ENCODE measurements at places on chromosomes 11 and 22.

GRCh38 chr11:2269601-2270321 is 627 bp downstream of the ASCL2 start:
- peak; percentile 50 for DNase-seq

DNA sequence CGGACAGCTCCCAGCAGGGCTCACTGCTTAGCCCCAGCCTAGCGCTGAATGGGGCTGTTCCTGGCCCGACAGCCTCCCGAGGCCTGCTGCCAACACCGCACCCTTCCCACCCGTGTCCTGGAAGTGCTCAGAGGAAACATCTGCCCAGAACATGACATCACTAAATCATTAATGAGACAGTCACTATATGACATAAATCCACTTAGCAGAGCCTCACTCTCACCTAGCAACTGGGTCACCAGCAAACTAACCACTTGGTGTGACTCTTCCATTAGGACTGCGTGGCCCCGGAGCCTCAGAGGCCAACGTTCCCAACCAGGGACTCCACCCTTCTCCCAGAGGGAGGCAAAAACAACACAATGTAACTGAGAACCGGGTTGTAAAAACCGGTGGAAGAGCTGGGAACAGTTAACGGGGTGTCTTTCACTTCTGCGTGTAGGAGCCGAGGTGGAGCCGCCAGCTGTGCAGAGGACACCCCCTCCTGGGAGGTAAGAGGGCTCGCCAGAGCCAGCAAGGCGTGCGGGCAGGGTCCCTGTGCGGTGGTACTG is 21.4 kb upstream of the PACSIN2 start:
- peak; percentile 83 for DNase-seq

GRCh38 chr22:19149991-19150390 is at the start of gene GSC2:
GSC2 (minus strand) TSS chr22:19150292; CDS start chr22:19150283, 9 bp downstream.
- no peak for DNase-seq

GRCh38 chr22:36344106-36344827 is 43.5 kb downstream of the MYH9 start:
- no peak for DNase-seq
